ENCODE measurements at places on chromosomes 4 and X.

DNA sequence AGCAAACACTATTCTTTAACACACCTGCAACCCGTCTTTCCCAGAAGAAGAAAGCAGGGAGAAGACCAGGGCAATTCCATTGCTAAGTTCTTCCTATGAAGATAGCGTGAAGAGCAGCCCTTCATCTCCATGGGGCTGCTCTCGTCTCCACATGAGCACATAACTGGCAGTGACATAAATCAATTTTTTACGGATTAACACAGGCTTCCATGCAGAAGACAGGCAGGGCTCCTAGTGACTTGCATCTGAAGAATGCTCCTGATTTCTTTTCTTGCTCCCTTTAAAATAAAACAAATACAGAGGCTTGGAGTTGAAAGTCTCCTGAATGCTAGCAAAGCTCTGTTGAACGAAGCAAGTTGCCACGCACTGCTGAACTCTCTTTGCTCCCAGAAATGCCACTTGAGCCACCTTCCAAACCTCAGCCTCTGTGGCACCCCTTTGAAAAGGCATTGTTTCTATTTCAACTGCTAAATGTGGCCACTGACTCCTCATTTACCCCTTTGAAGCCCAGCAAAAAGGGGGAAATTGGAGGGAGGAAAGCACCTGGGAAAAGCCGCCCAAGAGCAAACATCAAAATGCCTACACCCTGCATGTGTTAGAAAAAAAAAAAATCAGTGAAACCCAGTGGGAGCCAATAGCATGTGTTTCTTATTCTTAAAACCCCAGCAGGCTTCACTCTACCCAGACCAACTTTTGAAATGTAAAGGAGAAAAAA is 383.7 kb downstream of the IDS start:
- no peak for DNase-seq

GRCh38 chrX:102604327-102604726 is 5.0 kb downstream of the ARMCX5 start:
- no peak for DNase-seq

GRCh38 chrX:70279081-70279480 is 2.9 kb upstream of the RAB41 start:
- DNase-seq = no peak

DNA sequence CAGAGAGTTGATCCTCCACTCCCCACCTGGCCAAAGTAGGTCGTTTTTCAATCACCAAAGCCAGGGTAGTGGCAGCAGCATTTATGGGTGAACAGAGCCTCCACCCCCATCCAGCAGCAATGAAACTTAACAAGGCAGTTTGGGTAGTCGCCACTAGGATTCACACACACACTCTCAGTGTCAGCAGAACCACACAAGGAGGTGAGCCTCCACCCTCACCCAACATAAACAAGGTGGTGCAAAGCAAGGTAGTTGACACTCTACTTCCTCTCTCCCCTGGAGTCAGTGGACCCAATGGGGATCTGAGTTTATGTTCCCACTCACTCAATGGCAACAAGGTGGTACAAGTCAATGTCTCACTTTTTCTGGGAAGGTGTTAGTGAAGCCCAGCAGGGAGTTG is 50.4 kb upstream of the CCDC149 start:
- DNase-seq = no peak

DNA sequence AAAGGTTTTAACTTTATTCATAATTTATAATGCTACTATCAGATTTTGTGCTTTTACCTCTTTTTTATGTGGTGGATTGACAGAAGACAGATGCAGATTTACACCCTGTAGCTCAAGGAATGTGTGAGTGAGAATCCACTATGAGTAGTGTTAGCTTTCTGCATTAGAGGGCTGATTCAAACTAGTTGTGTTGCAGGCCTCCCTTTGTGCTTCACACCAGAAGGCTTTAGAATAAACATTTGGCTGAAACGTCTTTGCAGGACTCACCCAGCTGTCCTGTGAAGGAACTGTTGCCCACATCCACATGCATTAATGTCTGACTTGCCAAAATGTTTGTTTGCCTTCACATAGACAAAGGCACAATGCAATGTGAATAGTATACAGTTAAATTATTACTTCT is 127.0 kb downstream of the PCDH7 start:
- no peak for DNase-seq

GRCh38 chr4:19850909-19851308 is 400.8 kb upstream of the SLIT2 start:
- no peak for DNase-seq

- no peak for DNase-seq
These were observed 73.1 kb downstream of the PHEX start for GRCh38 chrX:22105231-22105630.

- no peak for DNase-seq
These were observed at the start of gene ARSH for GRCh38 chrX:3006495-3006894. ARSH (plus strand) TSS chrX:3006546; CDS start chrX:3006613, 67 bp downstream.

GRCh38 chr4:11467931-11468330 is 39.2 kb upstream of the HS3ST1 start:
- DNase-seq = no peak

GRCh38 chr4:173397604-173398003 is 1.3 kb downstream of the SCRG1 start:
- DNase-seq = no peak

GRCh38 chr4:48203819-48204218 is 65.8 kb downstream of the TEC start:
- DNase-seq = peak; percentile 95

DNA sequence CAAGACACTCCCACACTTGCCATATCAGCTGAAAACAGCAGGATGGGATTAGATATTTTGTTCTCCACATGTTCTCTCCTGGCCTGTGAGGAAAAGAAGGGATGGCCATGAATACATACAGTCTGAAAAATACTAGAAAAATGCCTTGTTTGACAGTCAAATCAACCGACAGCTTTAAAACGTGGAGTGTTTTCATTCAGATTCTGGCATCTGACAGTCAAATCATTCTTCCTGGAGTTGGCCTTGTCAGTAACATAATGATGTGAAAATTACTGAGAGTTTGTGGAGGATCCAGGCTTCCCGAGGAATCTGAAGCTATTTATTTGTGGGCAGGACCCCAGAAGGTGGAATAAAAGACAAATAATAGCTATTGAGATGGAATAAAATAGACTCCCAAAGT is 188.2 kb downstream of the LDB2 start:
- DNase-seq = peak; percentile 5

GRCh38 chrX:9352243-9352642 is 112.6 kb upstream of the TBL1X start:
- peak; percentile 81 for DNase-seq

- peak; percentile 84 for DNase-seq
These were observed 16.8 kb downstream of the FGFR3 start for GRCh38 chr4:1809754-1810502.

GRCh38 chr4:153114771-153115321 is 89.4 kb upstream of the TRIM2 start:
- peak; percentile 36 for DNase-seq

DNA sequence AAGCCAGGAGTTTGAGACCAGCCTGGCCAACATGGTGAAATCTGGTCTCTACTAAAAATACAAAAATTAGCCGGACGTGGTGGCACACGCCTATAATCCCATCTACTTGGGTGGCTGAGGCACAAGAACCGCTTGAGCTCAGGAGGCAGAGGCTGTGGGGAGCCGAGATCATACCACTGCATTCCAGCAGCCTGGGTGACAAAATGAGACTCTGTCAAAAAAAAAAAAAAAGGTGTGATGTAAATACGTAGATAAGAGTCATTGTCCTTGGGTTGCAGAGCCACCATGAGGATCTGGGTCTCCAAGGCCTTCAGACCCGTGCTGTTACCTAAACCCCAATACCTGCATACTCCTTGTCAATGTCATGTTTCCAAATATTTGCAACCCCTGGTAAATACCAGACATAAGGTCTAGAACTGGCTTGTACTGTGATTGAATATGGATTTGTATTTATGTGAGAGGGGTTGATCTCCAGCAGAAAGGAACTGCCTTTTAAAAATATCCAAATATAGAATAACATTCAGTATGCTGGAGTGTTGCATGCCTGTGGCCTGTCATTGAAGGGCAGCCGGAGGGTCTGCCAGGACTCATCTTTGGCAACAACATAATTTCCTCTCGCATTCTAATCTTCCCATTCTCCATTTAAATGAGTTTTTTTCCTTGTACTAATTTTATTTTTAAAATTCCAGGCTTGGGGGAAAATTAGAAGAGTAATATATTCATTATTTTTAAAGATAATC is 40.4 kb downstream of the ATXN3L start:
- DNase-seq = no peak

DNA sequence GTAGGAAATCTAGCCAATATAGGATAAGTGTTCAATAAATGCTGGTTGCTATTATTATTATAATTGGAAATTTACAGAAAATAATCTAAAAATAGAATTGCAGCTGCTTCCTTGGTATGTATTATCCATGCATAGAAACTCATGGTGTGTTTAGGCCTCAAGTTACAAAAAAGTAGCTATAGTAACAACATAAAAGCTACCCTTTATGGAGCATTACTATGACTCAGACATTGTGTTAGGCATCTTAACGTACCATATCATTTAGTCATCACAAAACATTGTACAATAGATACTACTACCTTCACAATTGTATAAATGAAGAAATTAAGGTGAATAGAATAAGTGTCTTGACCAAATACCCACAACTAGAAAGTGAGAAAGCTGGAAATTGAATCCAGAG is 126.9 kb upstream of the NRK start:
- no peak for DNase-seq

DNA sequence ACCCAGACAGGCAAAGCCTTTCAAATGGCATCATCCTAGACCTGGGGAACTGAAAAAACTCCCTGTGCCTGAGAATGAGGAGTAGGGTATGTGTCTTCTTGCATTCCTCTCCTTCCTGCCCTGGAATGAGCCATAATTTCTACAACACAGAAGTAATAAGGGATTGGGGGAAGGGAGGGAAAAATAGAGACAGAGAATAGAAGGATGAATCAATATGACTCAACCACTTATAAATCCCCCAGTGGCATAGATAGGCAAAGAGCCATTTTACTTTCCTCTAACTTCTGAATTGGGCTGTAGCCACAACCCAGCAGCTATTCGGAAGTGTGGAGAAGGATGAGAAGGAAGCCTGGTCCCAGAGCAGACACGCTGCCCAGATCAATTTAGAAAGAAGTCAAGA is 99.9 kb downstream of the NHS start:
- DNase-seq = no peak

GRCh38 chrX:150365990-150366911 is 3.1 kb downstream of the MAMLD1 start:
- peak; percentile 80 for DNase-seq

- DNase-seq = no peak
These were observed 31.4 kb upstream of the ARSH start for GRCh38 chrX:2974961-2975360.

- peak; percentile 46 for DNase-seq
These were observed 90.7 kb upstream of the DCLK2 start for GRCh38 chr4:149987330-149988086.

GRCh38 chr4:128728190-128728589 is 81.3 kb upstream of the JADE1 start:
- DNase-seq = no peak

DNA sequence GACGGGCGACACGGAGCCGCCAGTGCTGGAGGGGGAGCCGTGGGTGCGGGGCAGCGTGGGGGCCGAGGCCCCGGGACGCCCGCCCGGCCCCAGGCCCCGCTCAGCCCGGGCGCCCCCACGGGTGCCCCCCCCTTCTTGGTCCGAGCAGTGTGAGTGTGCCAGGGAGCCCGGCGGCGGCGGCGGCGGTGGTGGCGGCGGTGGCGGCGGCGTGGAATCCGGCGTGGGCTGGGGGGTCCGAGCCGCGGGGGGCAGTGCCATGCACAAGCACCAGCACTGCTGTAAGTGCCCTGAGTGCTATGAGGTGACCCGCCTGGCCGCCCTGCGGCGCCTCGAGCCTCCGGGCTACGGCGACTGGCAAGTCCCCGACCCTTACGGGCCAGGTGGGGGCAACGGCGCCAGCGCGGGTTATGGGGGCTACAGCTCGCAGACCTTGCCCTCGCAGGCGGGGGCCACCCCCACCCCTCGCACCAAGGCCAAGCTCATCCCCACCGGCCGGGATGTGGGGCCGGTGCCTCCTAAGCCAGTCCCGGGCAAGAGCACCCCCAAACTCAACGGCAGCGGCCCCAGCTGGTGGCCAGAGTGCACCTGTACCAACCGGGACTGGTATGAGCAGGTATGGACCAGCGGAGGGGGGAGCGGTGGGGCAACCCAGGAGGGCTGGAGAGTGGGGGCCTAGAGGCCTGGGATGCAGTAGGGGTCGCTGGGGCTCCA is 466 bp downstream of the DLG3 start:
- no peak for DNase-seq

- no peak for DNase-seq
These were observed 76.6 kb downstream of the MBNL3 start for GRCh38 chrX:132412208-132412607.

- DNase-seq = no peak
These were observed 877.3 kb upstream of the INTU start for GRCh38 chr4:126755506-126755905.

GRCh38 chr4:186258216-186258811 is 7.7 kb upstream of the F11 start:
- DNase-seq = peak; percentile 21

- no peak for DNase-seq
These were observed 81.2 kb downstream of the AFAP1 start for GRCh38 chr4:7858498-7858897.

DNA sequence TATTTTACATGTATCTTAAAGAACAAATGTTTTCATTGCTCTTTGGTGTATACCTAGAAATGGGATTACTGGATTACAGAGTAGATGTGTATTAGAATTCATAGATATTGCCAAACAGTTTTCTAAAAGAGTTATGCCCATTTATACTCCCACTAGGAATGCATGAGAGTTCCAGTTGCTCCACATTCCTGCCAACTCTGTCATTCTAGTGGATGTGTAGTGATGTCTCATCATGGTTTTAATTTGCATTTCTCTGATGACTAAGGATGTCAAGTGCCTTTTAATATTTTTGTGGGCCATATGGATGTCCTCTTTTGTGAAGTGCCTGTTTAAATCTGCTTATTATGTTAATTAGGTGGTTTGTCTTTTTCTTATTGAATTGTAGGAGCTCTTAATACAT is 65.6 kb upstream of the BMP2K start:
- DNase-seq = no peak

GRCh38 chrX:7891928-7892327 is 35.3 kb downstream of the PNPLA4 start:
- DNase-seq = peak; percentile 31

- no peak for DNase-seq
These were observed 59.5 kb upstream of the TMEM150C start for GRCh38 chr4:82621251-82621650.

DNA sequence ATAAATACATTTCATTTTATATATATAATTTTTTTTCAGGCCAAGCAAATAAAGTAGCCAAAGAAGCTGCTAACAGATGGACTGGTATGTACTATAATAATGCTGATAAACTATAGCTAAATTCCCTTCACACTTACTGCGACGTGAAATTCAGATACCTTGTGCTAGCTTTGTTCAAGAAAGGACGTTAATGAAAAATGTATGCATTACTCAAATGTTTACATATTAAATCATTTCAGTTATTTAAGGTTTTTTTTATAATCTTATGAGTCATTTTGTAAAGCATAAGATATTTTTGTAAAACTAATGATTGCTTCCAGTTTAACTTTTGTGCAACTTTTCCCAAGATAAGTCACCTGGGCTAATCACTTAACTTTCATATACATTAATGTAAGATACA is 57.2 kb upstream of the TMEM131L start:
- no peak for DNase-seq

GRCh38 chr4:41332510-41333054 is 75.9 kb downstream of the UCHL1 start:
- no peak for DNase-seq

- no peak for DNase-seq
These were observed 645 bp downstream of the APLN start for GRCh38 chrX:129653971-129654651.
